ENCODE measurements at places on chromosomes 12 and 14.

GRCh38 chr14:94728950-94729349, 41.0 kb downstream of the GSC start:
- DNase-seq = no peak

DNA sequence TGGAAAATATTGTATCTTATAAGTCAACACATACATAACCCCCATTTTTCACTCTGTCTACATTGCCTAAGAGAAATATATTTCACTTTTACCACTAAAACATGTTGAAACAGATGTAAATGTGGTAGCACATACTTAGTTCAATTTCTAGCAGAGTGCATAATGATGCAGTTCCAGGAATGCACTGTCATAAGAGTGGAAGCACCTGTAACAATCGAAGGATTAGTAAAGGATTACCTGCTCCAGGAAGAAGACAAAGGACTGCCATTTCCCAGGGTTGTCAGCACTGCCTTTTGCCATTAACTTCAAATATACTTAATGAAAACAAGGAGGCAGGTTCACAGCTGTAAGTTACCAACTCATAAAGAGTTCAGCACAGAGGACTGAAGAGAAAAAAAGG, 24.6 kb downstream of the DAD1 start:
- no peak for DNase-seq

DNA sequence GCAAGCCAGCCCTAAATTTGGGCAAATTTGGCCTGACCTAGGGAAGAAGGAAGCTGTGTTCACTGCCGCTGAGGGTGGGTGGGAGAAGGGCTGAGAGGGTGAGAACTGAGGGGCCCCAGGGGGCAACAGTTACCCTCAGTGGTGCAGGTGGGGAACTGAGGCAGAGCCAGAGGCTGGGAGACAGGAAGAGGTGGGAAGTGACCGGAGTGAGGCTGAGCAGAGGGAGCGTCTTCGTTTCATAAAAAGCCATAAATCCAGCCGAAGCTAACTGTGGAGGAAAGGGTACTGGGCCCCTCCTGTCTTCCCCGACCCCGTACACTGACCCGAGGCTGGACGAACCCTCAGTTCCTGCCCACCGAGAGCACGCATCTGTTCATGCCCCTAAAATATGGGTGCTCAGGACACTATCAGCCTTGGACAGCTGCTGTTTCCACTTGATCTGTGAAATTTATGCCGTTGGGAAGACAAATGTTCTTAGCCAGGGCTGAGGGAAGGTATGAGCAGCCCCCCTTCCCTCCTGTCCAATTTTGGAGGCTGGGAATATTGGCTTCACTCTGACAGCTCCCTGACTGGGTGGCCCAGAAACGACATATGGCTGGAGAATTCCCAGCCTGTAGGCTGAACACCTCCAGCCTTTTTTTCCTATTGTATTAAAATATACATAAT, 116.5 kb downstream of the KIF26A start:
- DNase-seq = no peak

DNA sequence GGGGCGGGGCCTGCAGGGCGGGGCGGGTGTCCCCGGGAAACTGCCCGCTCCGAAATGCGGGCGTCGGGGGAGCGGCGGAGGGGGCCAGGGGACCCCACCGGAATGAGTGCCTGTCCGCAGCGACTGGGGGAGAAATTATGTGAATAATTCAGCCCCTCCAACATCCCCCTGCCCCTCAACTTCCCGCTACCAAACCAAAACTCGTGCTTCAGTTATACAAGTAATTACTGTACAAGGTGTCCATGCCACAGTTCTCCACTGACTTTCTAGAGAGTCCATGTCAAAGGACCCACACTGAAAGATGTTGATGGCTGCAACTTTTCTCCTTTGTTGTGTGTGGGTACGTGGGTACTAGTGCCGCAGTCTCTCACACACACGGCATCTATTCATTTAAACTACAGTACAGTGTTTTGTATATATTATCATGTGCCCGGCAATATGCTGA, 414 bp upstream of the CDK17 start:
- no peak for DNase-seq

DNA sequence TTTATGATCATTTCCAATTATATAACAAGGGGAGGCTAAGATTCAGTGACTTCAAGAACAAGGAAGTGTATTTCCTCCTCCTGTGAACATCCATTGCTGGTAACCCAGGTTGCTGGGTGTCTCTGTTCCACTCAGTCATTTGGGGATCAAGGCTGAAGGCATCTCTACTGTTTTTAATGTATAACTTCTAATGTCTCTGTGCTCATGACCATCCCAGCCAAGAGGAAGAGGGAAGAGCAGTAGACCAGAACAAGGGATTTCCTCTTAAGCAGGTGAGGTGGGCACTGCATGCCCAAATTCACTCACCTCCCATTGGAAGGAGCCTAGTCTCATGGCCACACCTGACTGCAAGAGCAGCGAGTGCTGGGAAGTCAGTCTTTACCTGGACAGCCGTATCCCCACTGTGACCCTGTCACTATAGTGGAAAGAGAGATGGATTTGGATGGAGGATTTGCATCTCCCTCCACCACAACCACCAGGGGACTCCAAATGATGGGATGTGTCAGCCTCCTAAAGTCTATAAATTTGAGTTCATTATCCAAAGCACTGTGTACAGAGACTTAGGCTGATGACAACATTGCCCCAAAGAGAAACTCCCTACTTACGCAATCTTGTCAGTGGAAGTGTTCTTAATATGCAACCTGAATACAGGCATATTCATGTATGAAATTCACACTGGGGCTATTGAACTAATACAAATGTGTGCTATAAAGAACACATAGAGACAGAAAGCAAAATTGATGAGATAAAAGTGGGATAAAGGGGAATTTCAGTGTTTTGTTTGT, 368.7 kb downstream of the TMEM132D start:
- DNase-seq = no peak

GRCh38 chr12:108511633-108512540, 3.2 kb upstream of the FICD start:
- peak; percentile 80 for DNase-seq

DNA sequence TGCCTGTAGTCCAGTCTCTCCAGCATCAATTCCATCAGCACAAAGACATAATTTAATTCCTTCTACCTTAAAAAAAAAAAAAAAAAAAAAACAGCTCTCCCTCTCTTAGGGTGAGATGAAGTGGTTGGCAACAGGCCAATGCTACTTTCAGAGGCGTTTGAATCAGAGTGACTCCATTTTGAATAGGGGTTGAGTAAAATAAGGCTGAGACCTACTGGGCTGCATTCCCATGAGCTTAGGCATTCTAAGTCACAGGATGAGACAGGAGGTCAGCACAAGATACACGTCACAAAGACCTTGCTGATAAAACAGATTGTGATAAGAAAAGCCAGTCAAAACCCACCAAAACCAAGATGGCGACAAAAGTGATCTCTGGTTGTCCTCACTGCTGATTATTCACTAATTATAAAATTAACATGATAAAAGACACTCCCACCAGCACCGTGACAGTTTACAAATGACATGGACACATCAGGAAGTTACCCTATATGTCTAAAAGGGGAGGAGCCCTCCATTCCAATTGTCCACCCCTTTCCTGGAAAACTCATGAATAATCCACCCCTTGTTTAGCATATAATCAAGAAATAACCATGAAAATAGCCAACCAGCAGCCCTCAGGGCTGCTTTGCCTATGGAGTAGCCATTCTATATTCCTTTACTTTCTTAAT, 6.9 kb upstream of the TCL1B start:
- no peak for DNase-seq

- no peak for DNase-seq
Observed at GRCh38 chr12:26686408-26686807, 146.6 kb downstream of the ITPR2 start.

DNA sequence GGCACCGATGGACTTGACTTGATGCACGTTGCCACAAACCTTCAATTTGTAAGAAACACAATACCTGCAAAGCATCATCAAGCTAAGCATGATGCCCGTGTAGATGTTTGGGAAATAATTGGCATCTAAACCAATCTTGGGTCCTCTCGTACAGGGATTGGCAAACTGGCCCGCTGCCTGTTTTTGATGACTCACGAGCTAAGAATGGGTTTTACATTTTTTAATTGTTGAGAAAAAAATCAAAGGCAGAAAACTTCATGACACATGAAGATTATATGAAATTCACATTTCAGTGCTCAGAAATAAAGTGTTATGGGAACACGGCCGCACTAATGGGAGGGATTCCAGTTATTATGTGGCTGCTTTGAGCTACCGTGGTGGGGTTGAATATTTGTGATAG, 10.9 kb downstream of the MTA1 start:
- peak; percentile 68 for DNase-seq

DNA sequence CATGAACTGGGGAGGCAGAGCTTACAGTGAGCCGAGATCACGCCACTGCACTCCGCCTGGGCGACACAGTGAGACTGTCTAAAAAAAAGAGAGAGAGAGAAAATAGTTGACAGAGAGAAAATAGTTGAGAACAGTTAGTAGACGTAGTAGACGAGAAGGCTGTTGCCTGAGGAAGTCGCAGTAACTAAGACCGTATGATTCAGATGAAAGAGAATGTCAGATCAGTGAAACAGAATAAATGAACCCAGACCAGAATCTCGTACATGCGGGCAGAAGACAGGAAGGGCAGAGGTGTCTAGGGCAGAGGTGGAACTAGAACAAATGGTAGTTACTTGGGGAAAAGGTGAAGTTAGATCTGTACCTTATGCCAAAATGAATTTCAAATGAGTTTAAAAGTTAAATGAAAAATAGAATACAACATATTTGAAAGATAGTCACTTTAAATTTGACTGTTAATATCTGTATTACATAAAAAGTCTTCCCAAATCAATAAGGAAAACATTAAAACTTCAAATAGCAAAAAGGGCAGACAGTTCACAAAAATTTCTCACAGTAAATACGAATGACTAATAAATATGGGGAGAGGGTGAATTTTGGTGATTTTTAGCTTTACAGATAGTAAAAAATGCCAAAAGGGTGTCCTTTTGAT, 17.7 kb downstream of the MDM2 start:
- DNase-seq = no peak

GRCh38 chr12:47158792-47159191, 79.0 kb upstream of the AMIGO2 start:
- no peak for DNase-seq

DNA sequence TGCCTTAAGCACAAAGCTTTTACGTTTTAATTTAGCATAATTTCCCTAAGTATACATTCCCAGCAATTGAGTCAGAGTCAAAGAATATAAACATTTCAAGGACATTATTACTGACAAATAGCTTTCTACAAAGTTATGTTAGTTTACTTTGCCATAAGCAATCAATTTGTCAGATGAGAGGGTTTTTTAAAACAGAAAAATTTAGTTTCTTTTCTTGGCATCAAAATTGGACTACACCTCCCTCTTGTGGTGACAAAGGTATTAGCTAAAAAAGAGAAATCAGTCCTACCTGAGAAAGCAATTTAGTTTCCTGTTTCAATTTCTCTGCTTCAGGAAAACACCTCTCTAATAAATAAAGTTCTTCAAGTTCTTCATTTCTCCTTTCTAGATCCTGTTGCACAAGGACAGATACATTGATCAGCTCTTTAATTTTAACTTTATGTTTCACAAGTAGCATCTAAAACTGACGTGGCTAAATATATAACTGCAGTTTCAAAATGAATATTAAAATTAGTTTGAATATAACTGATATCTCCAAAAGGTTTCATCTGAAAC, 39.9 kb downstream of the DNAI7 start:
- DNase-seq = peak; percentile 4

- DNase-seq = no peak
Observed at GRCh38 chr14:100448376-100448775, 125.2 kb downstream of the SLC25A47 start.

- no peak for DNase-seq
Observed at GRCh38 chr12:8453021-8453513, 2.7 kb upstream of the CLEC6A start.

DNA sequence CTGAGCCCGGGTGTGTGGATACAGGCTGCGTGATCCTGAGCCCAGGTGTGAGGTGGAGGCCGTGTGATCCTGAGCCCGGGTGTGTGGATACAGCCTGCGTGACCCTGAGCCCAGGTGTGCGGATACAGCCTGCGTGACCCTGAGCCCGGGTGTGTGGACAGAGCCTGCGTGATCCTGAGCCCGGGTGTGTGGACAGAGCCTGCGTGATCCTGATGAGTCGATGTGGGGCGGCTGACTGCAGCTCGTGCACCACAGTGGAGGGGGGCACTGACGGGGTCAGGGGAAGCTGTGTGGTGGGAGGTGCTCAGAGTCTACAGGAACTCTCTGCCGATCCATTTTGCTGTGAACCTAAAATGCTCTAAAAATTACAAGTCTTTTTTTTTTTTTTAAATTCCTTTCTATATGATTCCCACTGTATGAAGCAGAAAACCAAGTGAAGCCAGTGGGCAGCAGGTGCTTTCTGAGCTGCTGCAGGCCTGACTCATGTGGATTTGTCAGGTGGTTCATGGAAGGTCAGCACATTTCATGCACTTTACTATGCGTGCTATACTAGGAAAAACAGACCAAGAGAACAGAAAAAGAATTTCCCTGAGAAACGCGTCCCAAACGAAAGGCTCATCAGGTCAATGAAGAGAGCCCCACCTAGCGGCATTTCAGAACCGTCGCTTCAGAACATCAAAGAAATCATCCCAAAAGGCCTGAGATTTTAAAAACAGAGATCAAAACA, 19.3 kb downstream of the BRF1 start:
- DNase-seq = no peak

- DNase-seq = no peak
Observed at GRCh38 chr14:21714318-21714929, 40.8 kb upstream of the OR4E1 start.

- no peak for DNase-seq
Observed at GRCh38 chr14:93089521-93090269, 26.0 kb downstream of the ITPK1 start.

- no peak for DNase-seq
Observed at GRCh38 chr12:117019866-117020265, 79.3 kb downstream of the TESC start.

- no peak for DNase-seq
Observed at GRCh38 chr14:49991491-49991890, 98.6 kb downstream of the ARF6 start.

GRCh38 chr14:72715850-72716228, 178.1 kb downstream of the DPF3 start:
- DNase-seq = no peak

GRCh38 chr12:61566183-61566582, 694.0 kb upstream of the USP15 start:
- no peak for DNase-seq

- DNase-seq = no peak
Observed at GRCh38 chr12:98750511-98750910, 105.4 kb downstream of the APAF1 start.

Data from Calu3 (cell line).